ENCODE measurements at places on chromosomes 12 and 14.
A peak's percentile ranks its signal among the peaks of the same experiment; 100 is the strongest.

GRCh38 chr14:105337966-105338741 lies 23.6 kb downstream of the PACS2 start:
- no peak for DNase-seq

DNA sequence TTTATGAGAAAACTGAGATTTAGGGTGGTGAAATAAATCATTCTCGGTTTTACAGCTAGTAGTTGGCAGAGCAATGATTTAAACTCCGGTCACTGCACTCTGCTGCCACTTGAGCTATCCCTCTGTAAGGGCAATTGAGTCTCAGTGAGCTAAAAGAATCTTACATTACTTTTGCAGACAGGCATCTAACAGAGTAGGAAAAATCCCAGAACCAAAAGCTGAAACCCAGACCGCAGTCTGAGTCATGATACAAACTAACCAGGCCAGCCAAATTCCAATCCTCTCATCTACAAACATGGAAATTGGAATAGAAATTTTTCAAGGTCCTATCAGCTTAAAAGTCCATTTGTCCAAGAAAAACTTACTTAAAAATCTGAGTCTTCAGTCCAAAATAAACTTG lies 73.7 kb downstream of the ANKS1B start:
- peak; percentile 96 for DNase-seq

DNA sequence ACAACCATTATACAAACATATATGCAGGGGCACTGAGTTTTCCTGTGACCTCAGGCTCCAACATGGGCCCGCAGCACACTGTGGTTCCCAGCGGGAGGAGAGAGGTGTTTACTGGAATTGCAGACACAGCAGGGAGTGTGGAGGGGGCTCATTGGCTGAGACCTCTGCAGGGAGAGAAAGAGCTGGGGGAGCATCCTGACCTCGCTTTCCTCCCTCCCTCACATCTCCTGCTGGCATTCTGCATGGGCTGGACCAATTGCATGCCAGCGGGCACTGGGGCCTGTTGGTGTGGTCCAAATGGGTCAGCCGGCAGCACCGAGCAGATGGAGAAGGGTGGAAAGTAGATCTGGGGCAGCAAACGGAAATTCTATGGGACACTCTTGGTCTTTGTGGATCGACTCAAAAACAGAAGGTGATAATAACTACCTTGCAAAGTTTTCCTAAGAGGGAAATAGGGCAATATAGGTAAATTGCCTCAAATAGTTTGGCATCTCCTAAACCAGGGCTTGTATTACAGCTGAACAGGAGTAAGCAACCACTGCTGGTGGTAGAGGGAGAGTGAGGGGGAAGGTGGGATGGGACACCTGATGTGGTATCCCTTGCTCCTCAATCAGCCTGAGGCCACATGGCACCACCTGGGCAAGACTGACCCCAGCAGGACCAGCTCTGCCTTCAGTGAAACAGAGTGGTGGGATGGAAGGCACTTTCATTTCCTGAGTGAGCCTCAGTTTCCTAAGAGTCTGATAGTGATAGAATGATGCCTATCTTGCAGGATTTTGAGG lies 86.9 kb downstream of the NTF3 start:
- DNase-seq: no peak

DNA sequence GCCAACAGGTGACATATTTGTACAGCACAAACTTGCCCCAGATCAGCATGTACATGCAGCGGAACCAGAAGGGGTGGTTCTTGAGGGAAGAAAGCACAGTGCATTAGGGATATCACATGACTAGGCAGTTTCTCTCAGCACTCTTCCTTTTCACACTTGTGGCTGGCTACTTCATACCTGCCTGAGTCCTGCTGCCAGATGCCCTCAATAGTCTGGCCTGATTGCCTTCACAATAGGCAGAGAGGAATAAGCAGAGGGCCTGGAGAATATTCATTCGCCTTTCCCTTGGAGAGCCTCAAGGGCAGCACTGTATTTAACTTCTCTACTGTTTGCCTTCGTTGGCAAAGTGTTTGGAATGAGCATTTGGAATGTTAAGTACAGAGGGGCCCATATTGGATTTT lies 7.9 kb downstream of the EMG1 start:
- no peak for DNase-seq

DNA sequence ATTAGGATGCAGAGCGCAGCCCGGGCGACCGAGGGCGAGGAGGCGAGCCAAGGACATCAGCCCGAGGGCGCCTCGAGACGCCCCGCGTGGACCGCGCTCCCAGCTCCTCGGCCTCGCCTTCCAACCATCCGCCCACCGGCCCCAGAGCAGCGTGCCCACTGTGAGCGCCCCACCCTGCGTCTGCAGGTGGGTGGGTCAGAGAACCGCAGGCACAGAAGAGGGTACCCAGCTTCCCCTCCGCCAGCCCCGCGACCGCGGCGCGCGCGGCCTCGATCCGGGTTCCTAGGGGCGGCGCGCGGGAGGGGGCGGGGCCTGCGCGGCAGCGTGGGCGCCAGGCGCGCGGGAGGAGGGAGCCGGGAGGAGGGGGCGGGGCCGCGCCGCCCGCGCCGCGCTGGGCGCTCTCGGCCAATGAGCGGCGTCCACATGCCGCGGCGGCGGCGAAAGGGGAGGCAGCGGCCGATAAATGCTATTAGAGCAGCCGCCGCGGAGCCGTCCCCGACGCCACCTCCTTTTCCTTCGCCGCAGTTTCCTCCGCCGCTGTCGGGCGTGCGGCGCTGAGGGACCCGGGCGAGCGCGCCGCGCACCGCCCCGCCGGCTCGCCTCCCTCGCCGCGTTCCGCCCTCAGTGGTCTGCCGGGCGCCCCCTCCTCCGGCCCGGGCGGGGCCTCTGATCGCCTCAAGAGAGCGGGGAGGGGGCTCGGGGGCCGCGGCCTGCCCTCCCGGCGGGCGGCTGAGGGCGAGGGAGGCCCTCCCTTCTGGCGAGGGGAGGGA lies at the start of gene ATP2A2:
TSS of gene ATP2A2 (plus strand) at position 469 of the 770 bp plus-strand sequence. CDS start 543 bp downstream, outside the sequence.
- peak; percentile 49 for DNase-seq

DNA sequence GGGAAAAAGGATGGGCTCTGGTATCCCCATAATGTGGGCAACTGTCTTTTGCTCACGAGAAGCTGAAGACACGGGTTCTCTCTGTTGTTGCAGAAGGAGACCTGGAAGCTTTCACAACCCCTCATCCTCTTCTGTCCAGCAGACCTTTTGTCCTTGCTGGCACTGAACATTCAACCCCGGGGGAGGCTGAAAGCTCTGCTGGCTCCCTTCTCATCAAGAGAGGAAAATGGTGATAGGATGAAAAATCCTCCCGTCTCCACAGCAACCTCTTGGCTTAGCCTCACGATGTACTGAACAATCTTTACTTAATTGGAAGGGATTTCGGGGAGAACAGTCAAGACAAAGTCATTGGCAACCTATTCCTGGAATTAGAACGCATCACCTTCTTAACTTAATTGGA lies 39.0 kb downstream of the ELK3 start:
- DNase-seq: no peak

- DNase-seq: no peak
Measured at GRCh38 chr14:56608689-56609088, 29.1 kb downstream of the TMEM260 start.

- no peak for DNase-seq
Measured at GRCh38 chr12:48237162-48237561, 34.1 kb upstream of the OR10AD1 start.

Measured in amniotic stem cell (primary cell).